Activated T-cell treated with anti-CD3 and anti-CD28 coated beads, Interleukin-2, amount 50 U/mL, for 72 hours (primary cell): ENCODE measurements at places on chromosomes 1 and 21. TPM values are rescaled to one million over a fixed set of nuclear protein-coding genes. Genes with fewer than 3 reads are reported as not detected.

Gene SERINC2
- 0.23 TPM for total RNA-seq

Gene FAM43B
- not detected for total RNA-seq

DNA sequence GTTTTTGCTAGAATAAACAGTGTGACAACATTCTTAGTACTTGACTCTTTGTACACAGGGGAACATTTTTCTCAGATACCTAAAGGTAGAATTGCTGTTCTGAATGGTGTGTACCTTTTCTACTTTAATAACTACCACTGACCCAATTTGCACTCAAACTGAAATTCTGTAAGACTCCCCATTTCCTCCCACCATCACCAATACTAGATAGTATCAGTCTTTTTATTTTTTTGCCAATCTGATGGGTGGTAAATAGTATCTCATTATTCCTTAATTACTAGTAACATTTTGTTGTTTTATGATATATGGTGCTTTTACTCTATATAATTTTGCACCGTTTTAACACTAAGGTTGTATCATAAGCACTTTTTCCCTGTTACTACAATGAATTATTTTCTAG is 28.8 kb upstream of the GCLM start:
- no peaks in the 10 kb centered on the region for H3K4me1 ChIP-seq
- H3K36me3 ChIP-seq: peaks cover 3% of the 10 kb centered on the region
- DNase-seq: no peak
- no peak overlapping the region for H3K4me3 ChIP-seq
- H3K27me3 ChIP-seq: no peaks in the 10 kb centered on the region
- H3K27ac ChIP-seq: no peak overlapping the region

GRCh38 chr1:59296358-59297256 is at the start of gene FGGY:
Gene FGGY (plus strand): TSS chr1:59297094. CDS start chr1:59321550, 24,456 bp downstream.
- H3K36me3 ChIP-seq: peaks cover 2% of the 10 kb centered on the region
- H3K27me3 ChIP-seq: no peaks in the 10 kb centered on the region
- peaks cover 20% of the 10 kb centered on the region for H3K4me1 ChIP-seq
- H3K4me3 ChIP-seq: peak within 1 kb of the TSS; percentile 99
- peak; percentile 87 for DNase-seq

GRCh38 chr1:201281573-201281972 is 1.7 kb upstream of the PKP1 start:
- no peak for DNase-seq
- H3K27ac ChIP-seq: no peak overlapping the region
- H3K27me3 ChIP-seq: peaks cover 64% of the 10 kb centered on the region
- no peaks in the 10 kb centered on the region for H3K36me3 ChIP-seq

GRCh38 chr1:31651766-31652165 is 7.1 kb upstream of the PEF1 start:
- peaks cover 4% of the 10 kb centered on the region for H3K4me1 ChIP-seq
- DNase-seq: no peak
- H3K36me3 ChIP-seq: no peaks in the 10 kb centered on the region
